ENCODE measurements at places on chromosomes 5 and 9. TPM values are rescaled to one million over a fixed set of nuclear protein-coding genes. Genes with fewer than 3 reads are reported as not detected.

SLC25A51 gene
- total RNA-seq = 74.3 TPM

DND1 gene
- total RNA-seq = 0.44 TPM

POU5F2 gene
- 1.7 TPM for total RNA-seq

TRIP13 gene
- total RNA-seq = 1.5 TPM

PIP5K1B gene
- under 0.01 TPM for total RNA-seq

NR4A3 gene
- 0.43 TPM for total RNA-seq

C5 gene
- total RNA-seq = 2.4 TPM

KCNT1 gene
- total RNA-seq = not detected

FRRS1L gene
- not detected for total RNA-seq

ANKRD55 gene
- 0.44 TPM for total RNA-seq

LHX6 gene
- under 0.01 TPM for total RNA-seq

SPATA31C2 gene
- not detected for total RNA-seq

PTGES gene
- 138 TPM for total RNA-seq

DNAI1 gene
- total RNA-seq = not detected

FAM174A gene
- 24.9 TPM for total RNA-seq

KIF24 gene
- 0.66 TPM for total RNA-seq

FBP2 gene
- not detected for total RNA-seq

FOXD4L5 gene
- not detected for total RNA-seq

CXCL14 gene
- 0.14 TPM for total RNA-seq

NPM1 gene
- 854 TPM for total RNA-seq

STPG3 gene
- total RNA-seq = not detected

CCL27 gene
- total RNA-seq = not detected

LRRC70 gene
- 1.4 TPM for total RNA-seq

SHB gene
- total RNA-seq = 49.4 TPM

NPR3 gene
- 2.0 TPM for total RNA-seq

PRDM9 gene
- total RNA-seq = not detected

Measured in placental pericyte (primary cell).